ENCODE measurements at places on chromosomes 12 and 14.

GRCh38 chr12:117105902-117106301, 6.7 kb upstream of the TESC start:
- DNase-seq, result no peak

- no peak for DNase-seq
These were observed 357.9 kb upstream of the TMEM132C start for GRCh38 chr12:127909041-127909440.

- DNase-seq, result no peak
These were observed 8.0 kb upstream of the KRT8 start for GRCh38 chr12:52912711-52913430.

DNA sequence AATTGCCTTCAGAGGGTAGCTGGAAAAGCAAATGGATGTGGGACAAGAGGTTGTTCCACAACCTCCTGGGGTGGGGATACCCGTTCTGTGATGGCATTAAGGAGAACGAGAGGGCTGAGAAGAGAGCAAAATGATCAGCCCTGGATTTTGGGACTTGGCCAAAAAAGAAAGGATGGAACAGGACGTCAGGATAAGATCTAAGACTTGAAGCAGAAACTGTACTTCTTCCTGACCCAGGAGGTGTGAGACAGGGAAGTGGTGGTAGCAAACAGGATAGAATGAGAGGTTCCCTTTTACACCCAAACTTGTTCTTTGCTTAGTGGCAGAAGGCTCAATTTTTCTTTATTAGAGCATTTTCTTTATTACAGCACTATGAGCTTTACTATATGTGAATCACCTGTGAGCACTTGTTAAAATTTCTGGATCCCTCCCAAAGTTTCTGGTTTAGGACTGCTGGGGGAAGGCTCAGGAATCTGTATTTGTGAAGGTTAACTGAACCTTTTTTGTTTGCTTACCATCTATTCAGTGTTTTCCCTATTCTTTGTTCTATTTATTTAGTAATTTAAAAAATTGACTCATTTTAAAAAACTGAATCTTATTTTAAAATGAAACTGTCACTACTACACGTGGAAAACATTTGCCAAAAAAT, 59.2 kb downstream of the ERC1 start:
- no peak for DNase-seq

- peak; percentile 71 for DNase-seq
These were observed 539.3 kb upstream of the TBX3 start for GRCh38 chr12:115223322-115223721.

DNA sequence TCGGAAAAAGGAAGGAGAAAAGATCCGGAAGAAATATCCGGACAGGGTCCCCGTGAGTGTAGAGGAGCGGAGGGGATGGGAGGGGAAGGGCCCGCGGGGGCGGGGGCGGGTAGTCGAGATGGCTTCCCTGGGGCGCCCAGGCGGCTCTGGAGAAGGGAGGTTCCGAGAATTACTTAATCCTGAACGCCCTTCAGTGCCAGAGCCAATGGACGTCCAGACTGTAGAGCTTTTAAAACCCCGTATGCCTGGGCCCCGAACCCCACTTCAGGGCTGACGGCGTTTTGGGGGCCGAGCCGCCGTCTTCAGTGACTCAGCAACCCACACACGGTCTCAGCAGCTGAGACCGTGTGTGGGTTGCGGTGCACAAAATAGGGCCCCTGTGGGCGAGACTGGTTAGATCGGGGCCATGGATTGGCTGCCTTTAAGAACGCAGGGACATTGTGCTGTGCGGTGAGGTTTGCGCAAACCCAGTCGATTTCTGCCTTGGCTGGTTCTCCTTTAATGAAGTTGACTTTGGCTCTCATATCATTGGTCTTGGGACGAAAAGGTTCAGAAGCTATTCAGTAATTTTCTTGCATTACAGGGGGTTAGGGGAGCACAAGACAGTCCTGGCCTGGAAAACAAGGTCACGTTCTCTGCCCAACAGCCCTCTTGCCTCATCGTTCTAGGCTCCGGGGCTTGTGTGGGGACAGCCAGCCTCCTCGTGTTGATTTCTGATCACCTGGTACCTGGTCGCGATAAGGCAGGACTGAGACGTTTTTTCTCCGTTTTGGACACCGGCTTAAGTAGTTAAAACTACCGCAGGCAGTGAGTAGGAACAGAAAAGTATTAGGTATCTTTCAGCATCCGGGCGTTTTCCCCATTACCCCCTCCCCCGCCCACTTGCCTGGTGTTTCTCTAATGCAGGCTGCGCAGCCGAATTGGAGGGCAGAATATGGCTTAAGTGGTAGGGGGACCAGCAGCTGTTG, 775 bp downstream of the GABARAPL1 start:
- DNase-seq, result peak; percentile 45

DNA sequence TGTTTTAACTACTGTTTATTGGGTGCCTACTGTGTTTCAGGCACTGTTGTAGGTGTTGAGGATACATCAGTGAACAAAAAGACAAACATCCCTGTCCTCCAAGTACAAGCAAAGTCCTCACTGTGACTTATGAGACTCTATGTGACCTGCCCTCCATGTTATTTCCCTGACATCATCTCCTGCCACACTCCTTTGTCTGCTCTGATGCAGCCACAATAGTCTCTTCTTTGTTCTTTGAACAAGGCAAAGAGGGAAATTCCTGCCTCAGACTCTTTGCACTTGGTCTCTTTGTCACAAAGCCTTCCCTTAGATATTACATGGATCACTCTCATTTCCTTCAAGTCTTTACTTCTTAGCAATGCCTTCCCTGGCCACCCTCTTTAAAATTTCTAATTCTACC, 240.1 kb upstream of the SRRM4 start:
- no peak for DNase-seq

- no peak for DNase-seq
These were observed 31.1 kb downstream of the CCDC177 start for GRCh38 chr14:69543341-69544115.

DNA sequence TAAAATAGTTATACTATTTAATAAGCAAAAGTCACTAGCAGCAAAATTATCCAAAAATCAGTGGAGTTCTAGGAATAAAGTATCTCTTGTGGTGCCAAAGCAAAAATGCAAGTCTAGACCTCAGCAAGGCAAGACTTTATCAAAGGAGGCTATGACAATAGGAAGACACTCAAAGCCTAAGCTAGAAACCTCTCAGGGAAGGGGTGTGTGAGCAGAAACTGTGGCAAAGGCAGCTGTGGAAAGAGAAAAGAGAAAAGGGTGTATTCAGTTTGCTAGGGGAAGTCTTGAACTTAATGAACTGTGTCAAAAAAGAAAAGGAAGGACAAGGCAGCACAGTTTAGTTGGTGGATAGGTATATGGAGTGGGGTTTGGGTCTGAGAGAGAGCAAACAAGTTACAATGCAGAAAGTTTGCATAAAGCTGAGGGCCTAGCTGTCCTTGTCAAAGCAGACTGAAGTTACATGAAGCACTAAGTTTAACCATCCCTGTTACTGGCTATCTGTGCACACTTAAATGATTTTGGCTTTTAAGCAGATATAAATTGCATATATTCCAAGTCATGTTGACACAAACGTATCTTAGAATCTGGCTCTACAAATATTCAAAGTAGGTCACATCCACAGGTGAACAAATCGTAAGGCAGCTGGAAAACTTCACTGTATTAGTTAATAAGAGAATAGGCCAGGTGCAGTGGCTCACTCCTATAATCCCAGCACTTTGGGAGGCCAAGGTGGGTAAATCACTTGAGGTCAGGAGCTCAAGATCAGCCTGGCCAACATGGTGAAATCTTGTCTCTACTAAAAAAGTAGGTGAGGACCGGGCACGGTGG, 31.0 kb upstream of the AMN1 start:
- no peak for DNase-seq

GRCh38 chr12:21379218-21379617, 6.5 kb downstream of the IAPP start:
- no peak for DNase-seq

- no peak for DNase-seq
These were observed 33.1 kb downstream of the KCNA5 start for GRCh38 chr12:5076761-5077160.

DNA sequence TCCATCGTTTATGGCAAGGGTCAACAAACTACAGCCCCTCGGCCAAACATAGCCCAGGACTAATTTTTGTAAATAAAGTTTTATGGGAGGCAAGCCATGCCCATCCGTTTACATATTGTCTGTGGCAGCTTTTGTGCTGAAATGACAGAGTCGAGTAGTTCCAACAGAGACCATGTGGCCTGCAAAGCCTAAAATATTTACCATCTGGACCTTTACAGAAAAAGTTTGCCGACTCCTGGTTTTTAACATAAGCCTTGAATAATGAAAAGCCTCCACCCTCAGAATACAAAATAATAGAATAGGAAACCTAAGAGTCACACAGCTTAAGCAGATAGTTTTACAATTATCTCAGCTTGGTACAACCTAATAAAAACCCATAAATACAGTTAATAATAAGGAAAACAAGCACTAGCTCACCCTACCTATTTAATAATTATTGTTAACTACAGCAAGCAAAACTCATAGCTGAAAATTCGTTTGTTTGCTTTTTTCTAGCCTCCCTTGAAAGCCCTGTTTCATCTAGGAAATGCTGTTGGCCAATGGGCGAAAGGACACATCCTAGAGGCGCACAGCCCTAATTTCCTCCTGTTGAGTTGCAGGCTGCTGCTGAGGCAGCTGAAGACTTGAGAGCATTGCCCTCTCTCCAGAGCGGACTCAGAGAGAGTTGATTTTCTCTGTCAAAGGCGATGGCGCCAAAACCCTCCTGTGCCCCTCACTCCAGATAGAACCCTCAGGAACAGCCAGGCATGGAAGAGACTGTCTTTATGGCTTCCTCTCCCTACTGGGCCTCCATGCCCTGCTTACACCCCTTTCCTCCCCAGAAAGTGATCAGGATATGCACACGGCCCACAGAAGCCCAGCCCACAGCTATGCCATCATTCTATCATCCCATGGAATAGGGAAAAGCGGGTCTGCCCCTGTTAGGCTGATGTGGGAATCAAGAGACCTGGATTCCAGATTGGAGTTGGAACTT, 107.2 kb downstream of the DPF3 start:
- DNase-seq, result no peak

GRCh38 chr12:4562034-4562657, at the start of gene DYRK4:
TSS of gene DYRK4 (plus strand) at chr12:4562208. CDS start at chr12:4562246, 38 bp downstream.
- DNase-seq, result peak; percentile 16

DNA sequence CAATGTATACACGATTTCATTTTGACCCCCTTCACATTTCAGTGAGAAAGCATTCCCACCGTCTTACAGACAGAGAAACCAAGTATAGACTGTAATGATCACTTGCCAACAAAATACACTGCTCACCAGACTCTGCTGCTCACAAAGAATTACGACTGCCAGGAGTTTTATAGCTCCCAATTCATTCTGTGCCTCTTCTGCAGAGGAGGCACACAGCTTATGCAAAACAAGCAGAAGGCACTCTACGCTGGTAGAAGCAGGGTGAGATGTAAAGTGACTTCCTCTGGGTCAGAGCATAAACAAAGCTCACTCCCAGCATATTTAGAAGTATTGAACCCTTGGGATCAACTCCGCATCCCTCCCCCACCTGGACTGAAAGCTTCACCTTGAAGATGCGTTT, 14.6 kb downstream of the SPTB start:
- DNase-seq, result no peak

DNA sequence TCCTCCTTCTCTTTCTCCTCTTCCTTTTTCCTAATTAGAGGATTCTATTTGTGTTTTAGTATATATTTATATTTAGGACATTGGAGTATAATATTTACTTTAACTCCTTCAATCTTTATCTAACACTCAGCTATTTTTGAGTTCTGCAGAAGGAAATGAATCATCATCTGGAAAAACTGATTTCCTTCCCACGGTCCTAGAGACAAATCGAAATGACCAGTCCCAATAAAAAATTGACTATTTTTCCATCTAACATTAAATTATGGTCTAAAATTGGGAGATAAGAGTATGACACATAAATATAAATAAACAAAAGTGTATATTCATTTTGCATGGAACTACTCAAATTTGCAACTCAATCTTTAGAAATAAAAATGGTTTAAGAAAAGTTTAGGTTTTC, 167.4 kb downstream of the TMTC3 start:
- DNase-seq, result no peak

GRCh38 chr14:82411298-82411697, 877.6 kb upstream of the SEL1L start:
- no peak for DNase-seq

DNA sequence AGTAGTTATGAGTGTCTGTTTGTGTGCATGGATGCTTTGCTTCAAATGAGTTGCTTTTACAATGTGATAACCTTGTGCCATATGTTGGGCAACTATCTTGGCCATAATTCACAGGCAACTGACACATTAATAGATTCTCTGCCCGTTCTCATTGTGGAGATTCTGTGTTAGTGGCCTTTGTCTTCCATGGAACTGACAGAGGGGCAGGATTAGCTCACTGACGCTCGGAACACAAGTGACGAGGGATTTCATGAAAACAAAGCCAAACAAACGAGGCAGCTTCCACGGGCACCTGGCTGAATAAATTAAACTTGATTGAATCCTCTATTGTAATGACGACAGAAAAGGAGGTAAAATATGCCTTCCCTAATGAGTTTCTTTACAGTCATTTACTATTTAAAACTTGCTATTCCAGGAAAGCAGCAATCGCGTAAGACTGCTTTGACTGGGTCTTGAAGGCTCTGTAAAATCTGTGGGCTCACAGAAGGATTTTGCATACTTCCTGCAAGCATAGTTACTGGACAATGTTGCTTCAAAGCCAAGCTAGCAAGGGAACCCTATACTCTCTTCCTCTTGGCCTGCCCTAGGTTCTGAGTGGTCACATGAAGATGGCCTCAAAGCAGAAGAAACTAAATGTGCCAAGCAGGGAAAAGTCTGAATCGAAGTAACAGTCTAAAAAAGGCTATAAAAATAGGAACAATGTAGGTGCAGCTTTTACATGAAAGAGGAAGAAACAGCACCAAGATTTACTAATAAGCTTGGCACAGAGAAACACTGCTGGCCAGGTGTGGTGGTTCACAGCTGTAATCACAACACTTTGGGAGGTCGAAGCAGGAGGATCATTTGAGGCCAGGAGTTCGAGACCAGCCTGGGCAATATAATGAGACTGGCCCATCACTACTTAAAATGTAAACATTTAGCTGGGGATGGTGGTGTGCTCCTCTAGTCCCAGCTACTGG, 28.1 kb upstream of the SINHCAF start:
- DNase-seq, result no peak

GRCh38 chr12:123089631-123090353, 61.1 kb downstream of the PITPNM2 start:
- DNase-seq, result peak; percentile 40

DNA sequence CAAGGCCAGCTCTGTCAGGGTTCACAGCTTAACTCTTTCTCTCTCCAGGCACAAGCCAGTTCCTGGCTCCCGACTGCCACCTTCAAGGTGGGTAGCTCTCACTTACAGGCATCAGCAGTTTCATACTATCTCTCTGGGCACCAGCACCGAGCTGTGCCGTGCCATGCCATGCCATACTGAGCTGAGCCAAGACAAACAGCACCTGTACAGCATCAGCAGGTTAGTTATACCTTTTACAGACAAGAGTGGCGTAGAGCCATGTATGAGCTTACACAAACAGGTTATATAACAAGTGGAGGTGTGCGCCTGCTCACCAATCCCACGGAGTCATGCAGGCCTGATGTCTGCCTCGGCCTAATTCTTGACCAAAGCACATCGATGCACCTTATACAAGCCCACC, 1098.7 kb downstream of the AACS start:
- DNase-seq, result no peak

GRCh38 chr14:28468191-28469151, 298.1 kb upstream of the FOXG1 start:
- no peak for DNase-seq

- DNase-seq, result no peak
These were observed 4.5 kb upstream of the MIA2 start for GRCh38 chr14:39229222-39229543.

- DNase-seq, result no peak
These were observed 298.2 kb downstream of the TMEM132D start for GRCh38 chr12:129605666-129606065.

All from retinal pigment epithelial cell (primary cell).